ENCODE measurements at places on chromosomes 4 and X.

DNA sequence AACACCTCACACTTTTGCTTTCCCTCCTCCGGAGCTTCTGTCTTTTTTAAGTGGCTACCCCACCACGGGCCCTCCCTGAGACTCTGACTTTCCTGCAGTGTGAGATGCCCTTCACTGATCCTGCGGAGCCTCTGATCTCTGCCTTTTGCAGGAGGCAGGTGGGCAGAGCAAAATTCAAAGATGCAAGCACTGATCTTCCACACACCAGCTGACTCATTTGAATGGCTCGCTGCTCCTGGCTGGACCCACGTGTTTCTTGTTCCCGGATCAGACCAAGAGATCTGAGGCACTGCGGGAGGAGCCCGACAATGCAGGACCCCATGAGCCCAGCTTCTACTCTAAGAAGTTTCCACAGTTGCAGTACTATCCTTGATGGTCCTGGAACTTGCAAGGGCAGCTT, 1607.9 kb upstream of the TENM3 start:
- DNase-seq, result no peak

DNA sequence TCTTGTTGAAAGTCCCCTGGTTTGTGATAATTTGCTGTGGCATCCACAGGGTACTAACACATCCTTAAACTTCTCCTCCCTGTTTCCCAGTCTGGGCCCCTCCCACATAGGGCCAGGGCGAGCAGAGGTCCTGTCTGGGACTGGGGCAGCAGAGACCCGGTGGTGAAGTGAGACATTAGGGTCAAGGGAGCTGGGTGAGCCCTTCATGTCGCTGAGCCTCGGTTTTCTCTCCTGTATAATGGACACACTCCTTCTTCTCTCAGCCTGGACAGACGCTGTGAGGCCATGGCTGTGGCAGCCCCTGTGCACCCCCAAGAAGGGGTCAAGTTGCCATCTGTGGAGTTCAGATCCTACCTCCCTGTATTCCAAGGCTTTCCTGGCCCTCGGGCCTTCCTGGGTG, 33.0 kb upstream of the HMX1 start:
- no peak for DNase-seq

DNA sequence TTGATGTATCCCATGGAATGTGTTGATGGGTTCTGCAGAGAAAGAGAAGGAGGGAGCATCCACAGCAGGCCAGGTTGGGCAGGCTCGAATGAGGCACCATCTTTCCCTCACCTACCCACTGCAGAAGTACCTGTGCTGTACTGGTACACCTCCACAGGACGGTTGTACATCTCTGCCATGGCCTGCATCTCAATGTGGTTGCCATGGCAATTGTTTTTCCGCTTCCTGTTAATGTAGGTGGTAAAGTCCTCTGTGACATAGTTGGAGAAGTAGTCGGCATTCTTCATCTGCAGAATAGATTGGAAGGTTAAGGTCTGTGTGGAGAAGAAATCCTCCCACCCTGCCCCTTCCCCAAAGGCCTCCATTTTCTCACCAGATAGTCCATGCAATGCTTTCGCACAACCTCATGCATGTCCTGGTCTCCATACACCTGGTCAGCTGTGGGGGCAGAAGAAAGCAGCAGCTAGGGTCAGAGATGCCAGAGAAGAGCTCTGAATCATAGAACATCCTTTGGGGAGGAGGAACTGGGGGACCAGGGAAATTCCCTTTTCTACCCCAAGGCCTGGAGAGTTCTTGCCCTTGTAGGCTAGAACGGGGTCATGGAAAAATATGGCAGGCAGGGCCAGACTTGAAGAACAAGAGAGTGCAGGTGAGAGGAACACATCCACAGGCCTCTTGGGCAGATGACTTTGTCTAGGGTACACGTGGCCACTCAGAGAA, 15.9 kb upstream of the PIM2 start:
- no peak for DNase-seq

- no peak for DNase-seq
Observed at GRCh38 chr4:70544279-70544868, 26.0 kb downstream of the AMTN start.

Data from stimulated activated CD4-positive, alpha-beta T cell treated with anti-CD3 and anti-CD28 coated beads, Interleukin-1b, Interleukin-23, amount 100 ng/mL, for 1 hour (primary cell).